ENCODE measurements at places on chromosomes 13 and 19.

DNA sequence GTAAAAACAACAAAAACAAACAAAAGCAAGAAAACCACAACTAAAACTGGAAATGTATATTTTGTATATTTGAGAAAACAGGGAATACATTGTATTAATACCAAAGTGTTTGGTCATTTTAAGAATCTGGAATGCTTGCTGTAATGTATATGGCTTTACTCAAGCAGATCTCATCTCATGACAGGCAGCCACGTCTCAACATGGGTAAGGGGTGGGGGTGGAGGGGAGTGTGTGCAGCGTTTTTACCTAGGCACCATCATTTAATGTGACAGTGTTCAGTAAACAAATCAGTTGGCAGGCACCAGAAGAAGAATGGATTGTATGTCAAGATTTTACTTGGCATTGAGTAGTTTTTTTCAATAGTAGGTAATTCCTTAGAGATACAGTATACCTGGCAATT lies 17.1 kb downstream of the KLF5 start:
- DNase-seq, result no peak

- no peak for DNase-seq
These were observed 239.5 kb downstream of the EFNB2 start for GRCh38 chr13:106295971-106296370.

GRCh38 chr13:24038405-24038804 lies 122.1 kb upstream of the SPATA13 start:
- DNase-seq, result no peak

GRCh38 chr13:49265822-49266221 lies 18.1 kb downstream of the CDADC1 start:
- DNase-seq, result no peak

DNA sequence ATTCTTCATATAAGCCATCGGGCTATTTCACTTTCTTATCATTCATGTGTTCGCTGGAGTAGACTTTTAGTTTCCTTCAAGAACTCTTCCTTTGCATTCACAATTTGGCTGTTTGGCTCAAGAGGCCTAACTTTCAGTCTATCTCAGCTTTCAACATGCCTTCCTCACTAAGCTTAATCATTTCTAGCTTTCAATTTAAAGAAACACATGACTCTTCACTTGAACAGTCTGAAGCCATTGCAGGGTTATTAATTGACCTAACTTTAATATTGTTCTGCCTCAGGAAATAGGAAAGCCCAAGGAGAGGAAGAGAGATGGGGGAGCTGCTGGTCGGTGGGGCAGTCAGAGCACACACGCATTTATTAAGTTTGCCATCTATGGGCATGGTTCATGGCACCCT lies 158.1 kb downstream of the SUCLA2 start:
- no peak for DNase-seq

DNA sequence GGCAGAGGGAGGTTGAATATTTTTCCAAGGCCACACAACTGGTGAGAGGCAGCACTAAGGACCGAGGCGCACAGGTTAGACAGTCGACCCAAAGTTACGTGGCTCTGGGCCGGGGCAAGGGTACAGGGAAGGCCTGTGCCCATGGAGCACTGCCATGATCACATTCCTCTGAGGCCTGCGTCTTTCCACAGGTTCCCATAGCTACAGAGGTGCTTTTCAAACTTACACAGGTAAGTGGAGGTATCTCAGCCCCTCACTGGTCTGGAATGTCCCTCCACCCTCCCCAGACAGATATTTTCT lies 814 bp downstream of the ZNF211 start:
- DNase-seq, result no peak

DNA sequence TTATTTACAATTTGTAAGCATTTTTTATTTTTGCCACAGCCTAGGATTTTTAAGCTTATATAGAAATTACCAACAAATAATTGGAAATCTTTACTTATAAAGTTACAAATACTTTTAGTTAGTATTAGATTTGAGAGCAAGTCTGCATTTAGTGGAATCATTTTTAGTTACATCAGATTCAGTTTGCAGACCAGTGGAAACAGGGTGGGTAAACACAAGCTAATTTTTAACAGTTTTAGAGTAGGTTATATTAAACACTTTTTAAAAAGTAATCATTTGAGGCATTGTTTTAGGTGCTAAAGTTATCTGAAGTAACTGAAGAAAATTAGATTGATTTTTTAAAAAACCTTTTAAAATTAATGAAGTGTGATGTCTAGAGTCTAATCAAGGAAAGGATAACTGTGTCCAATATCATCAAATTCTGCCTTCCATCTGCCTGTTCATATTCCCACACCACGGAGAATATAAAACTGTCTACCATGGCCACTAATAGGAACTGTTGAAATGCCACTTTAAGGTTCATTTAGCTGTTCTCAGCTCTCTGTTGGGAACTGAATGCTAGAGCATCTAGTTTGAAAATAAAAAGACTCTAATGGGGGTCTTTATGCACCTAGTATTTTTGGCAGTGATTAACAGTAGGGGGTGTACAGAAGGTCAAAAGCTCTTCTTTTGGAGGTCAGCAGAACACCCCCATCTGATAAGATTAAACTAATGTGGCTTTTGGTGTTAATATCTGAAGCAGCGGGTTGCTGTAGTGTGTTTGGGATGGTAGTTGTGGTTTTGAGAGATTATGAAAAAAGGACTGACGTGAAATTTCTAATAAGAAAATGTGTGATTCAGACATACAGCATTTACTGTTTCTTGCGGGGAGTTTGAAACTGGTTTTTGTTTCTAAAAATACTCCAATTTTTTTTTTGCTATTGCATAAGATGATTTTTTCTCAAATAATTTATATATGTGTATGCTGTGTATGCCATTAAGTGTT lies 66.5 kb downstream of the NDFIP2 start:
- no peak for DNase-seq

DNA sequence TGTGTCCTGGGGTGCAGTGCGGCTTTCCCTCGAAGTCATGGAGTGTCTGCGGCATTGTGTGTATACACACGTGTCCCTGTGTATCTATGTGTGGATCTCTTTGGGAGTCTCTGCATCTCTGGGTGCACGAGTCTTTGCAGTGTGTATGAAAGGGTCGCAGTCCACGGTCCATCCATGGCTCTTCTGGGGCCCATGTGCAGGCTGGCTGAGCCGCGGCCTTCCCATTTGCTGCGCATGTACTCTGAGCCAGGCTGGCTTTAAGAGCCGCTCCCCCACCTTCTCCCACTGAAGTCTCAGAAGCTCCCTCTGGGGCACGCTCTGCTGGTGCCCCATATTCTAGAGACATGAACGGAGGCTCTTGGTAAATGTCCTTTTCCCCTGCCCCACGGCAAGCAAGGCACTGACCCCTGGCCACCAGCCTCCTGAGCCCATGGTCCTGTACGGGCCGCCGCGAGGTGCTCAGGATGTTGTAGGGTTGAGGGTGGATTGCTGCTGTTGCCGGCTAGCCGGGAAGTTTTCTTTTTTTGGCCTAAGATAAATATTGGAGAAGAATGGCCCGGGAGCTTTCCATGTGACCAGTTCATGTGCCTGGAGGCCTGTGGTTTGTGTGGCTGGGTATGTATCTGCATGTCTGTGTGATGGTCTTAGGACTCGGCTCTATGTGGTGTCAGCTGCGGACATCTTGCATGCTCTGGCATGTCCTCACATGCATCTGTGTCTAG lies 31.9 kb downstream of the PAK4 start:
- DNase-seq, result no peak

DNA sequence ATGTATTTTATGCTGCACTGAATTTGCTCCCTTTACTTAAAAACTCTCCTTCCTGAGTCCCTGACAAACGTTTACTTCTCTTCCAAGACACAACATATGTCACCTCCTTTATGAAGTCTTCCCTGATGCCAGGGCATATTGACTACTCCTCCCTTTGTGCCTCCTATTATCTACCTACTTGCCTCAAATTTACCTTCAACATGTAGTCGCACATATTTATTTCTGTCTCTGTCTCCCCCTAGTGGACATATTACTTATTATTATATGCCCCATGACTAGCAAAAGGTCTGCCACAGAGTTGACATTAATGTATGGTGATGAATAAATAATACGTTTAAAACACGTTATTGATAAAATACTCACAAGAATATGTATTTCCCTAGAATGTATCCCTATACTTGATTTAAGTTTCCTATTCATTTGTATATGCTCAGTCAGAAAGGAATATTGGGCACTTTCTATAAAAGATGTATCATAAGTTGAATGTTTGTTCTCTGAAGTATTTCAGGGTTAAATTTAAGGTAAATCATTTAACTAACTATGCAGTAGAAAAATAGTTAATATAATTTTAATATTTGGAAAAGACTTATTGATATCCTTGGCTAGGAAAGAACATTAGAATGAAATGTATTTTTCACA lies 250.3 kb upstream of the ATXN8OS start:
- no peak for DNase-seq

DNA sequence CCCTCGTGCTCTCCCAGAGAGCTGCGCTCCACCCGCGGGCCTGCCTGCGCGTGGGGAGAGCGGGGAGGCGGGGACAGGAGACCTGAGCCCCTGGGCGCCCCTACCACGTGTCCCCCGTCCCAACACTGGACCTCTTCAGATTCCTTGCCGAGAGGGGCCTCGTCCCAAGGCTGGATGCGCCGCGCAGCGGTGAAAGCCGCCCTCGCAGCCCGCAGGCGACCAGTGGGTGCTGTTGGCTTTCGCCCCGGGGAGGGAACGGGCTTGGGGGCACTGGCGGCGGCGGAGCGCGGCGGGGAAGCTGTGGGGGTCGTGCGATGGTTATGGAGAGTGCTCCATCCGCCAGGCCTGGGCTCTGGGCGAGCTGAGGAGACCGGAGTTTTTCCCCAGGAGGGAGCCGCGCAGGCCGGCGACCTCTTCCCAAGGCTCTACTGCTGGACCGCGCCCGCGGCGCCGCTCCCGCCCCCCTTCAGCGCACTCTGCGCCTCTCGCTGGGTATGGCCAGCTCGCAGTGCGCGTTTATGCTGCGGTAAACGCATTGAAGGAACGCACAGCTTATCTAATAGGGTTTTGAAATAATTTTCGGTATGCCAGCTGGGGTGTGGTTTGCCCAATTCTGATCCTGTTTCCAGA lies 17.2 kb upstream of the RNF17 start:
- no peak for DNase-seq

DNA sequence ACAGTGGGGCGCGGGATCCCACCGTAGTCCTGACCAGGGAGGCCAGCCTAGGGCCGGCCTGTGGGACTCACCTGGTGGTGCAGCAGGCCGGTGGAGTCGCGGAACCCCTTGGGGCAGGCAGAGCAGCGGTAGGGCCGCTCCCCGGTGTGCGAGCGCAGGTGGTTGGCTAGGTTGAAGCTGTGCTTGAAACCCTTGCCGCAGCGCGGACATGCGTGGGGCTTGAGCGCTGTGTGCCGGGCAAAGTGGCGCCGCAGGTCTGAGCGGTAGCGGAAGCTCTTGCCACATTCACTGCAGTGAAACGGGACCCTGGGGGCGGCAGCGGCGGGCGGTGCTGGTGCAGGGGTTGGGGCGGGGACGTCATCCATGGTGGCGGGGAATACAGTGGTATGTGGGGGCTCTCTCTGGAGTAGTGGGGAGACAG lies 1.8 kb downstream of the FIZ1 start:
- no peak for DNase-seq

GRCh38 chr19:35596366-35596999 lies 10.5 kb downstream of the PMIS2 start:
- DNase-seq, result no peak

DNA sequence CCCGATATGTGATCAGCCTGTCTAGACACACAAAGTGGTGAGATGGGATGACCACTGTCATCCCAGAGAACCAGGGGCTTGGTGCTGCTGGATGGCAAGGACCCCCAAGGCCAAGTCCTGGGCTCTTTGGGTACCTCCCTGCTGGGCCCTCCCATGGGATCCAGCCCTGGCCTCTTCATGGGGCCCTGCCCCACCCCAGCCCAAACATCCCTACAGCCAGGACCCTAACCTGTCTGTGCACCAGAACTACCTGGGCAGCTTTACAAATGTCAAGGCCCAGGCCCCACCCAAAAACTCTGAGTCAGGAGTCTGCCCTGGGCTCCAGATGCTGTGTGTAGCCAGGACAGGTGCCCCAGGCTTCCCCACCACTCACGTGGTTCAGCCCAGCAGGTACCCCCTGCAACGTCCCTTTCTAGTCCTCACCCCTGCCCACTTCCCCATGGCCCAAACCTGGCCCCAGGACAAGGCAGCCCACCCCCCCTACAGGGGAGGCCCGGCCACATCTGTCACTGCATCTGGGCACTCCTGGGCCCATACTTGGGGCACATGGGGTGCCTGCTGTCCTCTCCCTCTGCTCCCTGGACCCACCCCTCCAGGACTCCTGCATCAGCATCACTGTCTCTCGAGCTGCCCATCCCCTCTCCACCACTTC lies 233.5 kb downstream of the TUBA3C start:
- no peak for DNase-seq

Data from DMS79 treated with DMSO at 0.1 percent for 48 hours (cell line).